Karpas-422 (cell line): ENCODE measurements at places on chromosomes 6 and 20. TPM values are rescaled to one million over a fixed set of nuclear protein-coding genes. Genes with fewer than 3 reads are reported as not detected.
A peak's percentile ranks its signal among the peaks of the same experiment; 100 is the strongest.

DNA sequence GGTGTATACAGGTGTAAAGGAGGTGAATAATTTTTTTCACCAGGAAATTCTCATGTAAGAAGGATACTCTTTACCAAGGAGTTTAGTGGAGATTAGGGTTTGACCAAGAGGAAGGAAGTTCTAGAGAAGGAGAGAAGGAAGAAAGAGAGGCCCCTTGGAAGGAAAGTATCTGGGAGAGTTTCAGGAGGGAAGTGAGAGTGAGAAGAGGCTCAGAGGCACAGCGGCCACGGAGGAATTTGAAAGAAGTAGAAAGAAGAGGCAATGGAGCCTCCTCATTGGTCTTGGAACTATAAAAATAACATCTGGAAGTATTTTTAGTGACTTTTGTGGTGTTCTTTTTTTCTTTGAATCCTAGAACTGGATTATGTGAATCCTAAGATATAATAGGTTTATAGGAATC, 50.8 kb upstream of the MCUR1 start:
- H3K4me1 ChIP-seq: no peaks in the 10 kb centered on the region
- no peak overlapping the region for H3K27ac ChIP-seq
- no peak for DNase-seq
- H3K27me3 ChIP-seq: no peaks in the 10 kb centered on the region
- no peaks in the 10 kb centered on the region for H3K36me3 ChIP-seq
- no peak overlapping the region for H3K4me3 ChIP-seq

- no peaks in the 10 kb centered on the region for H3K36me3 ChIP-seq
- no peak overlapping the region for H3K27ac ChIP-seq
- no peak overlapping the region for H3K4me3 ChIP-seq
- no peaks in the 10 kb centered on the region for H3K4me1 ChIP-seq
- no peak for DNase-seq
These were observed 34.3 kb downstream of the SIRPA start for GRCh38 chr20:1929460-1929859.

ATP9A gene
- 0.04 and 0.19 TPM in 2 replicates for total RNA-seq

ZSCAN16 gene
- total RNA-seq: 4.8 and 5.9 TPM in 2 replicates

DNA sequence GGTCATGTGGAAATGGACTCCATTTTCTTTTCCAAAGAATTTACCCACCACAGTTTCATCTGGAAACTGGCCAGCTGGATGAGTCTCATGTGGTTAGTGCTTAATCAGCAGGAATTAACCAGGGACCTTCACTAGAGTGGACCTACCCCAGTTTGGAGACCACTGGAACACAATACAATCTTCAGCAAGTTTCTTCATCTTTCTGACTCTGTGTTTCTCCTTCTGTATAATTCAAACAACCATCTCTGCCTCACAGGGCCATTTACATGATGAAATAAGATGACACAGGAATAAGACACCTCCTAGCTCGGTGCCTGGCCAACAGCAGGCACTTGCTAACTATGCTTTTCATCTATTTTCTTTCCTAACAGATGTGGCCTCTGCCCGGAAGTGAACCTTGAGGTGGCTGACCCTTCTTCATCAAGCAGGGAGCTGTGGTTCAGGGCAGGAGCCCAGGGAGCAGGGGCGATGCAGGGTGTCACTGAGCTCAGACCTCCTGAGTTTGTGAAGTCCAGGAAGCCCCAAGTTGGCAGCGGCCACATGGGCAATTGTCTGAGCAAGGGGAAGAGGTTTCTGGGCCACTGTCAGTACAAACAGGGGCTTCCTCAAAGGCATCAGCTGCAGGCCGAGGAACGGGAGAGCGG, 98.8 kb downstream of the SOD2 start:
- H3K27ac ChIP-seq: no peak overlapping the region
- H3K27me3 ChIP-seq: no peaks in the 10 kb centered on the region
- no peak overlapping the region for H3K4me3 ChIP-seq
- DNase-seq: no peak

ZNF165 gene
- 0.26 and 1.6 TPM in 2 replicates for total RNA-seq

- DNase-seq: no peak
- H3K4me3 ChIP-seq: no peak overlapping the region
- no peaks in the 10 kb centered on the region for H3K36me3 ChIP-seq
- no peaks in the 10 kb centered on the region for H3K27me3 ChIP-seq
These were observed 96.6 kb upstream of the NXT1 start for GRCh38 chr20:23254034-23254433.

NKAIN4 gene
- total RNA-seq: not detected in 2 replicates

- no peaks in the 10 kb centered on the region for H3K36me3 ChIP-seq
- DNase-seq: no peak
- no peak overlapping the region for H3K27ac ChIP-seq
- H3K27me3 ChIP-seq: no peaks in the 10 kb centered on the region
- no peaks in the 10 kb centered on the region for H3K4me1 ChIP-seq
These were observed 609.8 kb downstream of the RFPL4B start for GRCh38 chr6:112956696-112957535.

DNA sequence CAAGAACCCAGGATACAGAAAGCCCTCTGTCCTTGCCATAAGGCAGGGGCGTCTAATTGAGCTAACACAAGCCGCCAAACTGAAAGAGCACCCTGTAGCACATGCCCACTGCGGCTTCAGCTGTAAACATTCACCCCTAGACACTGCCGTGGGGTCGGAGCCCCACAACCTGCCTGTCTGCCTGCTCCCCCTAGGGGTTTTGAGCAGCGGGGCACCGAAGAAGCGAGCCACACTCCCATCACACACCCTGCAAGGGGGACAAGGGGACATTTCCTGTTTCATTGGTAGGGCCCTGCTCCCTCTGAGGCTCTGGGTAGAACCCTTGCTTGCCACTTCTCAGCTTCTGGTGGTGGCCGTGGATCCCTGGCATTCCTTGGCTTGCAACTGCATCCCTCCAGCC, 45.2 kb upstream of the BCLAF1 start:
- DNase-seq: peak; percentile 46
- H3K4me3 ChIP-seq: no peak overlapping the region
- H3K36me3 ChIP-seq: no peaks in the 10 kb centered on the region
- H3K27ac ChIP-seq: no peak overlapping the region
- H3K4me1 ChIP-seq: no peaks in the 10 kb centered on the region

DNA sequence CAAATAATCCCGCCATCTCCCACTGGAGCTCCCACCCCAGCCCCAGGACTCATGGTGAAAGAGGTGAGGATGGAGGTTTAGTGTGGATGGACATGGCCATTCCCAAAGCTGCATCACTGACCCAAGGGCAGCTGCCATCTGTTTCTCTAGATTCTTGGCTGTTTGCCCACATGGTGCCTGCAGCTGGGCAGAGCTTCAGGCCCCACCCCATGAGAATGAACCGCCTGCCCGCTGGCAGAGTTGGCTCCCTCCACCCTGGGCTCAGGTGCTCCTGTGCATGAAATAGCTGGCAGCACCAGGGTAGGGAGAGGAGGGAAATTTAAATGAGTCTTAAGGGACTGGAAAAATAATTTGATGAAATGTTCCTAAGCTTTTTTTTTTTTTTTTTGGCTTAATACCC, 17.4 kb downstream of the SCML4 start:
- no peaks in the 10 kb centered on the region for H3K27me3 ChIP-seq
- H3K27ac ChIP-seq: no peak overlapping the region
- no peaks in the 10 kb centered on the region for H3K36me3 ChIP-seq
- DNase-seq: no peak
- H3K4me3 ChIP-seq: no peak overlapping the region
- no peaks in the 10 kb centered on the region for H3K4me1 ChIP-seq

PRR3 gene
- total RNA-seq: 14.6 and 30.6 TPM in 2 replicates

- DNase-seq: no peak
- H3K4me1 ChIP-seq: no peaks in the 10 kb centered on the region
- H3K4me3 ChIP-seq: no peak overlapping the region
- H3K27me3 ChIP-seq: no peaks in the 10 kb centered on the region
- no peaks in the 10 kb centered on the region for H3K36me3 ChIP-seq
These were observed 15.2 kb upstream of the PLAGL1 start for GRCh38 chr6:144023216-144023615.

C2 gene
- total RNA-seq: not detected in 2 replicates

GRCh38 chr6:40892223-40892622, 146.8 kb downstream of the UNC5CL start:
- no peaks in the 10 kb centered on the region for H3K36me3 ChIP-seq
- H3K27me3 ChIP-seq: no peaks in the 10 kb centered on the region
- H3K27ac ChIP-seq: no peak overlapping the region
- no peak for DNase-seq
- H3K4me1 ChIP-seq: no peaks in the 10 kb centered on the region

ENPP5 gene
- 0.22 TPM in 1 of 2 replicates, not detected in the other for total RNA-seq

DNA sequence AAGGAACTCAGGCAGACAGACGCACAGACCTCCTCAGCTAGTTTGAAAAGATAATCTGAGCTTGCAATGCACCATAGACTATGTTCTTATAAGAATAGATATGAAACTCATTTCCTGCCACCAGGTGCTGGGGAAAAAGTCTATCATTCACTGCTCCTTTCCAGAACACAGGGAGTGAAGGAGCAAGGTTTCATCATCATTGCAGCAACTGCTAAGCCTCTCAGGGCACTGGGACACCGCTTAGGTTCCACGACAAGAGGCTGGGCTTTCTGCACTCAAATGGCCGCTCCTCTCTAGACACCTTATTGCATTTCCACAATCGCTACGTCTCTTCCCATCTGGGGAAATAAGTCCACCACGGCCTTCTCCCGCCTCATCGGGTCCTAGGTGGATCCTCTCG, 418.5 kb upstream of the JARID2 start:
- no peak overlapping the region for H3K4me3 ChIP-seq
- DNase-seq: no peak
- H3K27me3 ChIP-seq: no peaks in the 10 kb centered on the region
- no peak overlapping the region for H3K27ac ChIP-seq
- no peaks in the 10 kb centered on the region for H3K4me1 ChIP-seq

KIF25 gene
- not detected in 2 replicates for total RNA-seq

DNA sequence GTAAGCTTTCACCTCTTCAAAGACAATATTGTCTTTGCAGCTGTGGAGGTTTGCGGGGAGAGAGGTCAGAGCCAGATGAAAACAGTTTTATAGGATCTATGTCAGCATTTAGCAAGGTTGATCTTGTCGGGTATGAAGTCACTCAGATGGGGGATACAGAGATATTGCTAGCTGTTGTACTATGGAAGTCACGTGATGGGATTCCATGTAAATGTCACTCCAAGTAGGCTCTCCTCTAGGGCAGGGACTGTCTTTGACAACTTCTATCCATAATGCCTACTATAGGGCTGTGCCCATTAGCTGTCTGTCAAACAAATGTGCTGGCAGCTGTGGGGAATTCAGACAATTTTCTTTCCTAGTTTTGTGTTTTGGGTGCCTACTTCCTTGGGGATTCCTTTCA, 54.8 kb downstream of the HECA start:
- DNase-seq: no peak
- H3K4me1 ChIP-seq: peaks cover 20% of the 10 kb centered on the region
- H3K27me3 ChIP-seq: no peaks in the 10 kb centered on the region
- H3K36me3 ChIP-seq: no peaks in the 10 kb centered on the region
- H3K27ac ChIP-seq: no peak overlapping the region

GRCh38 chr6:11462742-11463397, 74.7 kb upstream of the TMEM170B start:
- H3K27me3 ChIP-seq: no peaks in the 10 kb centered on the region
- H3K4me3 ChIP-seq: no peak overlapping the region
- H3K4me1 ChIP-seq: peaks cover 41% of the 10 kb centered on the region
- no peaks in the 10 kb centered on the region for H3K36me3 ChIP-seq
- no peak for DNase-seq

TMEM74B gene
- total RNA-seq: not detected in 2 replicates

SSTR4 gene
- total RNA-seq: not detected in 2 replicates

DNA sequence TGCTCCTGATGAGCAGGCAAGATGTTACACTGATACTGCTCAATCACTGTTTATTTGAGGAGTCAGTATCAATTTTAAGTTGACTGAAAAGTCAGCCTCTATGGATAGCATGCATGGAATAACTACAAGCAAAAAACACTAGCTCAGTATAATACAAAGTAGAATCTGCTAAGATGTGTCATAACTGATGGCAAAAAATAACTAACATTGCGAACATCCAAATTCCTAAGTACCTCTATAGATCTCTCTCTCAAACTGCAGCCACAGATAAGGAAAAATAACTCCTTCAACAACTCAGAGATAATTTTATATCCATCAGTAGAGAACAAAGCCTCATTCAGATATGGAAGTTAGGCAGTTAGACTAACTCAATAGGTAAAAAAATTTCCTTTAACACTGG, 16.3 kb downstream of the HDAC2 start:
- H3K4me3 ChIP-seq: no peak overlapping the region
- H3K27ac ChIP-seq: no peak overlapping the region
- DNase-seq: no peak

RIPPLY2 gene
- not detected in 2 replicates for total RNA-seq

DNA sequence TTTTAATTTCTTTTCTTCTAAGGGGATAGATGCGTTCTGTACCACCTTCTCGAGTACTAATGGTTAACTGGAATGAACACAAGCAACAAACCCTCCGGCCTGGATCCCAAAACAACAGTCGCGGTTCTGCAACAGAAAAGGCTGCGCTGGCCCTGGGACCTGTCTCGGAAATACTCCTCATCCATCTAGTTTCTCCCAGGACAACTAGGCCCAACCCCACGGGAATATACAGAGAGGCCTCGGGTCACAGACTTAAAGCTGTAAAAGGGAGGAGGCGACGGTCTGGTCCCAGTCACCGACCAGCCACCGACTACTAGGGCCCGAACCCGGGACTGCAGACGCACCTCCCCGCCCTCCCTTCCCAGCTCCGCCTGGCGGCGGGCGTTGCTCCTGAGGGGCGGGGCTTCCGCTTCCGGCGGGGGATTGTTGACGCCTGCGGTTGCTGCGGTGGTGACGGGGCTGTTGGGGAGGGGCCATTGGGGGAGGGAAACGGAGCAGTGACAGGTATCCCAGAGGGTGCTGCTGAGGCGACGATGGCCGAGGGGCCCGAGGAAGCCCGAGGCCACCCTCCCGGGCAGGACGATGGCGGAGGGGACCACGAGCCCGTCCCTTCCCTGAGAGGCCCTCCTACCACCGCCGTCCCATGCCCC, at the start of gene FAM8A1:
FAM8A1 (plus strand) TSS at position 426 of the 650 bp plus-strand sequence; CDS start at position 534, 108 bp downstream.
- peak within 1 kb of the TSS; percentile 73 for H3K4me3 ChIP-seq
- no peaks in the 10 kb centered on the region for H3K27me3 ChIP-seq
- H3K27ac ChIP-seq: peak within 1 kb of the TSS; percentile 53
- H3K36me3 ChIP-seq: no peaks in the 10 kb centered on the region
- peak; percentile 98 for DNase-seq

BFSP1 gene
- total RNA-seq: not detected in 2 replicates

DNA sequence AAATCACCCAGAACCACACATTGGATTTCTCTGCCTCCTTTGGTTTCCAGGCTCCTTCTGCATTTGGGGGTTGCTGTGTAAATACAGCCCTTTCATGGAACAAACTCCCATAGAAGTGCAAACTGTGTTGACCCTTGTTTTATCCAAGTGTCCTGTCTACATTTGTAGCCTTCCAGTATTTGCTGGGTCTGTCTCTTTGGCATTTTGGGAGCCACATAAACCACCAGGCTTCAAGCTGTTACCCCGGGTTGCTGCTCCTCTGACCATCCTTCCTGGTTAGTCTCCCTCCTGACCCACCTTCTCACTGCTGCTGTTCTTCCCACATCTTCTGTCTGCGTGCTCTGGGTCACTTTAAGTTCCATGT, 7.6 kb upstream of the MTHFD1L start:
- no peaks in the 10 kb centered on the region for H3K27me3 ChIP-seq
- H3K27ac ChIP-seq: no peak overlapping the region
- H3K36me3 ChIP-seq: no peaks in the 10 kb centered on the region; the same call in 1 of the 2 replicates
- H3K4me3 ChIP-seq: no peak overlapping the region
- no peaks in the 10 kb centered on the region for H3K4me1 ChIP-seq

- H3K27me3 ChIP-seq: no peaks in the 10 kb centered on the region; the same call in 1 of the 2 replicates
- no peak overlapping the region for H3K27ac ChIP-seq
- DNase-seq: no peak
- H3K4me1 ChIP-seq: no peaks in the 10 kb centered on the region
- no peak overlapping the region for H3K4me3 ChIP-seq
These were observed 124.9 kb downstream of the ADAT2 start for GRCh38 chr6:143325379-143326140.
